ENCODE measurements at places on chromosomes 2 and 18. TPM values are rescaled to one million over a fixed set of nuclear protein-coding genes. Genes with fewer than 3 reads are reported as not detected.

DNA sequence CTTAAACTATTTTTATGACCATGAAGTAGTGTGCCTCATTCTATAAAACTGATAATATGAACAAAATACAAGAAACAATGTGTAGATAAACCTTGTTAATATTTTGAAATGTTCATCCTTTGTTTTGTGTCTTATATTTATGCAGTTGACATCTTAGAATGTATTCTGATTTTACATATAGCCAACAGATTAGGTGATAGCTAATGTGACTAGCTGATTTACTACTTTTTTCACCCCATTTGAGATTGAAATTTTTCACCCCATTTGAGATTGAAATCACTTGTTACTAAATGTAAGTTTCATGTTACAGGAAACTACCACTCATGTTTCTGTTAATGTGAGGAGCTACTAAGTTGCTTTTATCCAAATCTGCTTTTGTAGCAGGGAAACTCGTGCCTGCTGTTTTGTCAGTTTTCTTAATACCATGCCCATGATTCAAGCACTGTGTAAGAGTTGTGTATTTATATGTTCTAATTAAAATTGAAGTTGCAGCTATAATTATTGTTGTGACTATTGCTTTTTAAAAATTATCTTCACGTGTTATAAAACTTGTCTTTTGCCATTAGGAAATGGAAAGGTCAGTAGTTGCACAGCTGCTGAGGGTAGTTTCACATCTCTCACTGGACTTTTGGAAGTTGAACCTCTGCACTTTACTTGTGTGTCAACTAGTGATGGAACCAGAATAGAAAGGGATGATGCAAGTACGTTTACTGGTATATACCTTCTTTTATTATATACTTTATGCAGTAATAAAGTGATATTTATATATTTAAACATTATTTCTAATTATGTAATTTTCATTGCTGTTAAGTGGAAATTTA lies 96.6 kb downstream of the BIRC6 start:
- H3K4me3 ChIP-seq = no peak overlapping the region
- peaks cover 47% of the 10 kb centered on the region for H3K36me3 ChIP-seq
- H3K27me3 ChIP-seq = no peaks in the 10 kb centered on the region
- H3K4me1 ChIP-seq = peaks cover 2% of the 10 kb centered on the region

- H3K27ac ChIP-seq = no peak overlapping the region
- H3K36me3 ChIP-seq = peaks cover 19% of the 10 kb centered on the region
- peaks cover 1% of the 10 kb centered on the region for H3K4me1 ChIP-seq
- no peak for DNase-seq
- H3K4me3 ChIP-seq = no peak overlapping the region
Measured at GRCh38 chr18:13521418-13521817, 204.9 kb downstream of the FAM210A start.

Gene DNAH7
- total RNA-seq = not detected

Gene LINC00305
- total RNA-seq = not detected

DNA sequence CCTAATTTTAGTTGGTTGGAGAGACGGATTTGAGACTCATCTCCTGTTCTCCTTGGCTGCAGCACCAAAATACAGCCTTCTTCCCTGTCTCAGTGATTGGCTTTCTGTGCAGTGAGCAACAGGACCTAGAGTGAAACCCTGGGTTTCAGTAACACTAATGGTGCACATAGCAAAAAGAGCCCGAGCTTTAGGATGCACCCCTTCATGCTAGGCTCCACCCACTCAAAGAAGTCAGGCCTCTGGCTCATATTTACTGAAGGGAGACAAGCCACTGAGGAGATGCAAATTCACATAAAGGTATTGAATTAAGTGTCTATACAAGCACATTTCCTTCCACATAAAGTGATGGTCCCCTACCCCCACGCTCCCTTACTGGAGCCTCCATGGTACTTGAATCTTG lies 131.9 kb upstream of the CHAC2 start:
- H3K36me3 ChIP-seq = no peaks in the 10 kb centered on the region
- no peak overlapping the region for H3K27ac ChIP-seq
- H3K4me1 ChIP-seq = no peaks in the 10 kb centered on the region
- H3K4me3 ChIP-seq = no peak overlapping the region
- H3K27me3 ChIP-seq = peaks cover 2% of the 10 kb centered on the region
- DNase-seq = no peak

- H3K27ac ChIP-seq = no peak overlapping the region
- no peak overlapping the region for H3K4me3 ChIP-seq
- H3K27me3 ChIP-seq = no peaks in the 10 kb centered on the region
- peaks cover 10% of the 10 kb centered on the region for H3K4me1 ChIP-seq
- no peak for DNase-seq
Measured at GRCh38 chr2:169036736-169037440, 5.8 kb upstream of the ABCB11 start.

DNA sequence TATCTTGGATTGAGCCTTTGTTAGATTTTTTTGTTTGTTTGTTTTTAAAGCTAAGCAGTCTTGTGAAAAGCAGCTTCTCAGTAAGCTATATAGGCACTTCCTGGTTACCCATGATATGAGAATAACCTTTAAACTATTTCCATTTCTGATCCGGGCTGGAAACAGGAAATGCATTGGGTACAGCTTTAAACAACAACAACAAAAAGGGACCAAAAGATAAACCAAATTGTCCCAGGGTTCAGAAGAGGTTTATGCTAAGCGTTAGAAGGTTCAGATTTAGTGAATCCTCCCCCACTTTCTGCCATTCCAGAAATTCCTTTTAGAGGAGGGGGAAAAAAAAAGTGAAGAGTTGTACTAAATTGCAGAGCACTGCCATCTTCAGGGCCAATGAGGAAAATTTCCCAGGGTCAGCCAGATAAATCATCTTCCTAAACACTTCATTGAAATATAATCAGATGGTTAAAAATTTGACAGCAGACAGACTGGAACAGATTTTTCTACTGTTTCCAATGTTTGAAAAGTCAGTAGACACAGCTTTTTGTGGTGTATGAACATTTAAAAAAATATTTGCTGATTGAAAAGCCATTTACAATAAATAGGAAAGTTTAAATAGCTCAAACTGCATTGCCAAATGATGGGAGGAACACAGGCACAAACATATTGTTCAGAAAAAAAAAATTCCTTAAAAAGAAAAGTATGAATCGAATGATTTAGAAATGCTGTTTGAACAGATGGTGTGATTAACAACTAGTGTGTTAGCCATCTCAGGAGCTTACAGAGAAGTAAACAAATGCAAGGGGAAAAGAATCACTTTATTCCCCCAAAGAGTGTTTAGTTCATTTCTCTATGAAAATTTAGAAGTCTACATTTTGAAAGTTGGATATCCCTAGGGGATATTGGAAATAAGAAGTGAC lies 189.9 kb upstream of the TANK start:
- H3K27ac ChIP-seq = no peak overlapping the region
- H3K4me1 ChIP-seq = no peaks in the 10 kb centered on the region
- DNase-seq = no peak

DNA sequence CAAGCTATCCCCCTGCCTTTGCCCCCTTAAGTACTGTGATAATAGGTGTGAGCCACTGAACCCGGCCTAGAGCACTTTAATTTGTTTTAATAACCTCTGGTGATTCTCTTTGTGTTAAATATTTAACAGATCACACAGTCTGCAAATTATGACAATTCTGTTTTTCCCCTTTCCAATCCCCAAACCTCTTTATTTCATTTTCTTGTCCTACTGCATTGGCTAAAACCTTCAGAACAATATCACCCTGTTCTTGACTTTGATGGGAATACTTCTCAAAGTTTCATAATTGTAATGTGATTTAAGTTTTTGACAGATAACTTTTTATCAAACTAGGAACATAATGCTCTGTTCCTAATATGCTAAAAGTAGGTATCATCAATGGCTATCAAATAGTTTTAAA lies 44.5 kb downstream of the USP37 start:
- H3K4me3 ChIP-seq = no peak overlapping the region
- no peak for DNase-seq
- no peaks in the 10 kb centered on the region for H3K27me3 ChIP-seq
- peaks cover 10% of the 10 kb centered on the region for H3K4me1 ChIP-seq
- H3K36me3 ChIP-seq = peaks cover 73% of the 10 kb centered on the region

DNA sequence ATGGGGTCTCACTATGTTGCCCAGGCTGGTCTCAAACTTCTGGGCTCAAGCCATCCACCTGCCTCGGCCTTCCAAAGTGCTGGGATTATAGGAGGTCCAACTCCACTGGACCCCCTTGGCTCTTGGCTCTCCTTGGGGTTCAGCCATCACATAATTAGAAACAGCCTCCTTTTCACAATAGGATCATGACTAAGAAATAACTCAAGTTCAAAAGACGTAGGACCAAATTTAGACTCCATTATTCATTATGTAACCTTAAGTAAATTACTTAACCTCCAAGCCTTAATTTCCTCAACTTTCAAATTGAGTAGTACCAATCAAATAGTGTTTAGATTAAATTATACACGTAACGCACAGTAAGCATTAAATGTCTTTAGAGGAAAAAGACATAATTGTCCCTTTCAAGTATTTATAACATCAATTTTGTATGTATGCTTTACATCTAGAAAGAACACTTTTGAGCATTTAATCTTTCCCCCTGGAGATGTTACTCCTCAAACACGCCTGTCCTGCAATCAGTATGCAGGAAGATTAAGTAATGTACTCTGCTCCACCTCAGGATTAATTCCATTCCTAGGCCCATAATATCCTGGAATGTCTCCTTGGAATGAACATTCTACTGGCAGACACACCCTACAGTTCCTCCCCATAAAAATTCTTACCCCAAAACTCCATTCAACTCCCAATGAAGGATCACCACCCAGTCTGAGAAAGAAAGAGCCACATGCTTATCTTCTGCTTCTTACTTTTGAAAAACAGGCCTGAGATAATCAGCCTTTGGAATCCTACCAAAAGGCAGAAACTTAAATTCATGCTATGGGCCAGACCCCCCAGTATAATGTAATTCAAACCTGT lies 49.1 kb downstream of the COBLL1 start:
- H3K27me3 ChIP-seq = peaks cover 3% of the 10 kb centered on the region
- no peaks in the 10 kb centered on the region for H3K36me3 ChIP-seq
- H3K4me3 ChIP-seq = no peak overlapping the region
- no peak for DNase-seq
- H3K27ac ChIP-seq = no peak overlapping the region

Gene MOGAT1
- not detected for total RNA-seq

DNA sequence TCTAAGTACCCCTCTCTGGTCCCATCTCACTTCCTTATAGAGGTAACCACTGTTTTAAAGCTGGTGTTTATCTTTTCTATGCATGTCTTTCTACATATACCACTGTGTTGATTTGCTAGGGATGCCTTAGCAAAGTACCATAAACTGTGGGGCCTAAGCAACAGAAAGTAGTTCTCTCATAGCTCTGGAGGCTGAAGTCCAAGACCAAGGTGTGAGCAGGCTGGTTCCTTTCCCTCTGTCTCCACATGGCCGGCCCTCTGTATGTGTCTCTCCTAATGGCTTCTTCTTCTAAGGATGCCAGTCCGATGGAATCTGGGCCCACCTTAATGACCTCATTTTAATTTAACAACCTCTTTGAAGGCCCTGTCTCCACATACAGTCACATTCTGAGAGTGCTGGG lies 40.8 kb upstream of the ROCK2 start:
- H3K27me3 ChIP-seq = no peaks in the 10 kb centered on the region
- no peak overlapping the region for H3K27ac ChIP-seq
- H3K4me1 ChIP-seq = no peaks in the 10 kb centered on the region
- no peaks in the 10 kb centered on the region for H3K36me3 ChIP-seq
- H3K4me3 ChIP-seq = no peak overlapping the region
- DNase-seq = no peak

DNA sequence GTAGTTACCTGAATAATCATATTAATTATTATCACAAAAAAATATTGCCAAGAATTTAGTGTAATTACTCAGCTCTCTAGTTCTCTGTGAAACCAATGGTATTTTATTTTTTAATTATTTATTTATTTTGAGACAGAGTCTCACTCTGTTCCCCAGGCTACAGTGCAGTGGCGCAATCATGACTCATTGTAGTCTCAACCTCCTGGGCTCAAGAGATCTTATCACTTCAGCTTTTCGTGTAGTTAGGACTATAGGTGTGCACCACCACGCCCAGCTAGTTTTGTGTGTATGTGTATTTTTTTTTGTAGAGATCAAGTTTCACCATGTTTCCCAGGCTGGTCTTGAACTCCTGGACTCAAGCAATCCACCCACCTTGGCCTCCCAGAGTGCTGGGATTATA lies 440.4 kb upstream of the CDH20 start:
- no peaks in the 10 kb centered on the region for H3K27me3 ChIP-seq
- H3K4me1 ChIP-seq = no peaks in the 10 kb centered on the region
- H3K4me3 ChIP-seq = no peak overlapping the region

- no peak overlapping the region for H3K4me3 ChIP-seq
- H3K27ac ChIP-seq = no peak overlapping the region
- DNase-seq = no peak
- H3K36me3 ChIP-seq = peaks cover 4% of the 10 kb centered on the region
- no peaks in the 10 kb centered on the region for H3K4me1 ChIP-seq
Measured at GRCh38 chr2:224751996-224752698, 36.0 kb upstream of the CCDC195 start.

Gene TUBB8B
- total RNA-seq = not detected

Gene SPP2
- not detected for total RNA-seq

Gene CNGA3
- total RNA-seq = not detected

Gene SPATA3
- not detected for total RNA-seq

- no peaks in the 10 kb centered on the region for H3K36me3 ChIP-seq
- H3K4me3 ChIP-seq = no peak overlapping the region
- DNase-seq = no peak
Measured at GRCh38 chr18:42305869-42306593, 351.0 kb downstream of the PIK3C3 start.

- no peak overlapping the region for H3K27ac ChIP-seq
- peaks cover 1% of the 10 kb centered on the region for H3K36me3 ChIP-seq
- no peaks in the 10 kb centered on the region for H3K4me1 ChIP-seq
- DNase-seq = no peak
Measured at GRCh38 chr18:56891116-56891515, 240.0 kb downstream of the WDR7 start.

Gene DES
- not detected for total RNA-seq

- H3K4me1 ChIP-seq = peaks cover 5% of the 10 kb centered on the region
- no peak overlapping the region for H3K4me3 ChIP-seq
- no peak for DNase-seq
- H3K27ac ChIP-seq = no peak overlapping the region
- no peaks in the 10 kb centered on the region for H3K27me3 ChIP-seq
- H3K36me3 ChIP-seq = no peaks in the 10 kb centered on the region
Measured at GRCh38 chr2:155372969-155373368, 674.5 kb downstream of the KCNJ3 start.

DNA sequence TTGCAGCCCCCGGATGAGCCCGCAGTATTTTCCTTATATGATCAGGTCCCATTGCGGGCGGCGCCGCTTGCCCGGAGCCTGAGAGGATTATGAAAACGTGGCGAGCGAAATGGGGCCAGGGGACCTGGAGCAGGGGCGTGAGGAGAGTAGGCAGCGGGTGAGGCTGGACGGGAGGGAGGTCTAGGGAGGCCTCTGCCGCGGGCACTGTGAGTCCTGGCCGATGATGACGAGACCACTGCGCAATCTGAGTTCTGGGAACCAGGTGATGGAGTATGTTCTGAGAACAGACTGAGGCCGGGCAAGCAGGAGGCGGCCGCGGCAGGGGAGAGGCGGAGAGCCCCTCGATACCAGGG lies 790 bp upstream of the ACAA2 start:
- peaks cover 57% of the 10 kb centered on the region for H3K4me1 ChIP-seq
- no peaks in the 10 kb centered on the region for H3K27me3 ChIP-seq
- peak overlapping the region; percentile 95 for H3K27ac ChIP-seq
- H3K36me3 ChIP-seq = peaks cover 40% of the 10 kb centered on the region
- DNase-seq = no peak

Gene NDC80
- 42.4 TPM for total RNA-seq

- no peaks in the 10 kb centered on the region for H3K36me3 ChIP-seq
- DNase-seq = no peak
Measured at GRCh38 chr2:217413193-217413592, 553.3 kb upstream of the TNP1 start.

All from activated CD4-positive, alpha-beta T cell treated with anti-CD3 and anti-CD28 coated beads, Interleukin-2, amount 10 ng/mL, durations not matched to agents 24 days and 14 days (primary cell).